Natural killer cell (primary cell): ENCODE measurements at places on chromosomes 6 and 20.

DNA sequence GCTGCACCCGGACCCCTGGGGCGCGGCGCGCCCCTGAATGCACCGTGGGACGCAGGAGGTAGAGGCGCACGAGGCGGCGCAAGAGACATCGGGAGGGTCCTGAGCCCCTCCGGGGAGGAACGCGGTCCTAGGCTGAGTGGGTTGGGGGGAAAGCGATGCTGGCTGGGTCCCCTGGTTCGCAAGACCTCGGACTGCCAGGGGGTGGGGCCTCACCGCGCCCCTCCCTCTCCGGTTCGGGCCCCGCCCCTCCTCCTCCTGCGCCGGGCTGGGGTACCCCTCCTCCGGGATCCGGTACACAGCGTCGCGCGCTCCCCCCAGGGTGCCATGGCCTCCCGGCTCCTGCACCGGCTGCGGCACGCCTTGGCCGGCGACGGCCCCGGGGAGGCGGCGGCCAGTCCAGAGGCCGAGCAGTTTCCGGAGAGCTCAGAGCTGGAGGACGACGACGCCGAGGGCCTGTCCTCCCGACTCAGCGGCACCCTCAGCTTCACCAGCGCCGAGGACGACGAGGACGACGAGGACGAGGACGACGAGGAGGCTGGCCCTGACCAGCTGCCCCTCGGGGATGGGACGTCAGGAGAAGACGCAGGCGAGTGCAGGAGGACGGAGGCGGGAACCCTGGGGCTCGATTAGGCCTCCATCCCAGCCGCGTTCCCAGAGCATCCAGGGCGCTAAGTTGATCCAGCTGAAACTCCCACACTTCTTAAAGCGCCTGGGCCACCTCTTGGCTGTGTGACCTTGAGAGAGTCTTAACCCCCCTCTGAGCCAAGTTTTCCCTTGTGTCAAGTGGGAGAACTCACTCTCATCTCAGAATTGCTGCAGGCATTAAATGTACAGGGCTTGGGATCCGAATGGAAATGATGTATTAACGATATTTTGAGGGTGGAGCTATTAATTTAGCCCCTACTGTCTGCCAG lies 541 bp downstream of the SNX21 start:
- H3K27me3 ChIP-seq = no peaks in the 10 kb centered on the region
- H3K36me3 ChIP-seq = no peaks in the 10 kb centered on the region
- peak overlapping the region; percentile 53 for H3K4me3 ChIP-seq
- no peak overlapping the region for H3K27ac ChIP-seq
- peaks cover 20% of the 10 kb centered on the region for H3K4me1 ChIP-seq

DNA sequence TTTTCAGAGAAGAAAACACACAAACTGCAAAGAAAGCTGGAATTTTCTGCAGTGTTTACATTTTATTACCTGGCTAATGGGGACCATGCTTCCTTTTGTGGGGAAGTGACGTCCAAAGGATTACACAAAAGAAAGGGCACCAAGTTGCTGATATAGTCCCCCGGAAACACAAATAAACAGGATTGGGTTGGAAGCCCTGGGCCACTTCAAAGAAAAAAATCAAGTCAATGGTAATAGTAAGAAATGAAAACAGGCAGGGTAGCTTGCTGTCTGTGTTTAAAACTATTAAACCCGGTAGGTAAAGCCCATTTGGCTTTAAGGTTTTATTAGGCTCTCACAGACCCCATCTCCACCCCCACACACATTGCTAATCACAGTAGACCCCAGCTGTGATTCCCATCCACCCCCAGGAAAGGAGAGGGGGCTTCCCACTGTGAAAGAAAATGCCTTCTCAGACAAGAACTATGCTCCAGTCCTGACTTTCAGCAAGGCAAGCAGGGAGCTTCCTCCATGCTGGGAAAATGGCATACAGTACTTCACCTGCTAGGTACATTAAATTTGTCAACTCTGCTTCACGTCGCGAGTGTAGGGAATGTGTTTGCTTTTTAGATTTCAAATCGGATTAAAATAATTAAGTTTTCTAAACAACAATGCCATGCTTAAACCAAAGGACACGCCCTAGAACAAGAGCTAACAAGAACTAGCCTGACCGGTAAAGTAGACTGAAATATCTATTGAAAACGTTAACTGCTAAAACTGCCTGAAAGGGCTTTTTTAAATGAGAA lies 1.1 kb downstream of the PERP start:
- no peak overlapping the region for H3K27ac ChIP-seq
- peaks cover 34% of the 10 kb centered on the region for H3K27me3 ChIP-seq
- H3K4me3 ChIP-seq = no peak overlapping the region
- no peak for DNase-seq

DNA sequence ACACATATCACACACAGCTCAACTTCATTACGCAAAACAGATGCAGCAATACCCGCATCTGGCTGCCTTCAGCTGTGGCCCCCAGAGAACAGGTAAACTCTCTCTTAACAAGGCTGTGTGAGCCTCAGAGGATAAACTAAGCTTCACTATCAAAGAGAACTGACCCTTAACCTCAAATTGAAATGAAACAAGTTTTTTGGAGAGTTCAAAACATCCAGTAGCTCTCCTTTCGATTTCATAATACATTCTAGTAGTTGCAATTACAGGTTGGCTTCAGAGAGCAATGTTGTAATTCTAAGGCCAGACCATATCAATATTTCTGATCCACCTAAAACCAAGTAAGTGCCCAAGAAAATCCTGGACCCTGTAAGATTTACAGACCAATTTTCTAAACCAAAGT lies 113.5 kb downstream of the FAXC start:
- no peak overlapping the region for H3K27ac ChIP-seq
- no peaks in the 10 kb centered on the region for H3K27me3 ChIP-seq
- H3K36me3 ChIP-seq = no peaks in the 10 kb centered on the region
- no peaks in the 10 kb centered on the region for H3K4me1 ChIP-seq
- H3K4me3 ChIP-seq = no peak overlapping the region

DNA sequence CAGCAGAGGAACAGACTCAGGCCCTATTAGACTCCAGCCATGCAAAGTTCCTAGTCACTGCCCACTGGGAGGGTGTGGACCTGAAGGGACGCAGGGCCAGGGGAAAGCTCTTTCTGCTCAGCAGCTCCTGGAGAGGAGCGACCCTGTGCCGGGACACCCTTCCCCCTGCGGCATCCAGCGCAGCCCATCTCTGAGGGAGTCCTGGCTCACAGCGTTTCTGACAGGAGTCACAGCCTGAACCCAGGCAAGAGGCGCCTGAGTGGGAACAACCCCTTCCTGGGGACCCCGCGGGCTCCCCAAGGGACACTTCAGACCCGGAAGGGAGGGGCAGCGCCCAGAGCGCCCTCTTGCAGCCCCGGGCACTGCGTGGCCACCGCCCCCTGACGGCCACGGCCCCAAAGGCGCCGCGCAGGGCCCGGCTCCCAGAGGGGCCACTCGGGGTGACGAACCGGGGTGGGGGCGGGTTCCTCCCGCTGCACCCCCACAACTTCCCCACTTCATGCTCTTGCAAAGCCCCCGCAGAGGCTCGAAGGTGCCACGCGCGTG lies 862 bp downstream of the UCKL1 start:
- no peaks in the 10 kb centered on the region for H3K27me3 ChIP-seq
- no peak overlapping the region for H3K27ac ChIP-seq
- H3K4me1 ChIP-seq = peaks cover 37% of the 10 kb centered on the region

DNA sequence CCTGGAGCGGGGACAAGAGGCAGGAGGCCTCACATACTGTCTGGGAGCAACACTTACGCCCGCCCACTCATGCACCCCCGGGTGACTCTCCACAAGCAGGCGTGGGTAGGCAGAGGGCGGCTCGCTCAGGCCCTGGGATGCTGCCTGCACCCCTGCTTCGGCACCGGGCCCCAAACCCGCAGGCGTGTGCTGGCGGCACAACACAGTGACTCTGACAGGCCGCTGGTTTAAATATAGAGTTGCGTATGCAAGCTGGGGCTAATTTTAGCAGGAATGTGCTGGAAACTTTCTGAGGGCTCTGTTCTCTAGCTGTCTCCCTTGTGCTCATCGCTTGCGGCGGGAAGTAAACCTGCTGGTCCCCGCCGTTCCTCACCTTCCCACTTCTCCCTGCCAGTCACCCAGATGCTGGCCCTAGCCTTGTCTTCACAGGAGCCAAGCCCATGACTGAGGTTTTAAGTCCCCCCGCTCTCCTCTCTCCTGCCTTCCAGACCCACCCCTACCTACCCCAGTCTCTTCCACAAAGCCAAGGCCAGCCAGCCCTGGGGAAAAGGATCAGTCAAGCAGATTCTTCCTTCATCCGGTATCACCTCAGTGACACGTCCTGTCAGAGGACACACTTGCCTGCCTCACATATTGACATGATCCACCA lies 94.5 kb upstream of the FOXP4 start:
- H3K36me3 ChIP-seq = no peaks in the 10 kb centered on the region
- H3K4me3 ChIP-seq = no peak overlapping the region
- H3K27me3 ChIP-seq = no peaks in the 10 kb centered on the region
- no peak for DNase-seq

DNA sequence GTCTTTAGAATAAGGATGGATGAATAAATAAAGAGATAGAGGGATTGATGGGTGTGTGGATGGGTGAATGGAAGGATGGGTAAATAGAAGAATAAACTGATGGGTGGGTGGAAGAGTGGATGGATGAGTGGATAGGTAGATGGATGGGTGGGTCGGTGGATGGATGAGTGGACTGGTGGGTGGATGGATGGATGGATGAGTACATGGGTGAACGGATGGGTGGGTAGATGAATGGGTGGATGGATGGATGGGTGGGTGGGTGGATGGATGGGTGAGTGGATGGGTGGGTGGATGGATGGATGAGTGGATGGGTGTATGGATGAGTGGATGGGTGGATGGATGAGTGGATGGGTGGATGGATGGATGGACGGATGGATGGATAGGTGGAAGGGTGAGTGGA lies 65.7 kb upstream of the FOXC1 start:
- no peak overlapping the region for H3K27ac ChIP-seq
- no peak overlapping the region for H3K4me3 ChIP-seq
- no peaks in the 10 kb centered on the region for H3K4me1 ChIP-seq
- no peaks in the 10 kb centered on the region for H3K27me3 ChIP-seq
- H3K36me3 ChIP-seq = no peaks in the 10 kb centered on the region

DNA sequence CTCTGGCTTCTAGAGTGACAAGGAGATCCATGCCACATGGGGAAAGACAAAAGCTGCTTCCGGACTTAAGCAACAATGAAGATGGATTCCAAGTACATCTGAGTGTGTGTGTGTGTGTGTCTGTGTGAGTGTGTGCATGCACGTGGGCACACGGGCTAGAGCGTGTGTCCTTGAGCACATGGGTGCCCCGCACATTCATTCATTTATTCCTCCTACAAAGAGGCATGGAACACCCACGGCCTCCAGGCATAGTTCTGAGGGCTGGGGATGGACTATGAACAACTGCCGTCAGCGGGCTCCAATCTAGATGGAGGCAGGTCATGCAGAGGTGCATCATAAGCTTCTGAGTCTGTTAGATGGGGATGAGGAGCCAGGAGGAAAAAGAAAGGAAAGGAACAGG lies 49.1 kb downstream of the GRM4 start:
- DNase-seq = no peak
- H3K4me3 ChIP-seq = no peak overlapping the region
- no peaks in the 10 kb centered on the region for H3K36me3 ChIP-seq
- no peaks in the 10 kb centered on the region for H3K27me3 ChIP-seq

DNA sequence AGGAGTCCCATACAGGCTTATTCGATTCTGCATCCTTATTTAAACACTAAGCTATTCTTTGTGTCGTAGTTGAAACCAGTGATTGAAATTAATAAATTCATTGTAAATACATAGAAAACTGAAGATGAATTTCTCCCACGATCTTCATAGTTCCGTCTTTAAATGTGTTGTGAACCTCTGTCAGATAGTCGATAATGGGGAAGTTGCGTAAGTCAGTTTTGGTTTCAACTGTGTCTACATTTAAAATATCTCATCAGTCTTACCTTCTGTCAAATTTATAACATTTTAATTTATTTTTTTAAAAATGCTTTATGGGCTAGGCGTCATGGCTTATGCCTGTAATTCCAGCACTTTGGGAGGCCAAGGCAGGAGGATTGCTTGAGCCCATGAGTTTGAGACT lies 12.7 kb downstream of the STX11 start:
- no peaks in the 10 kb centered on the region for H3K27me3 ChIP-seq
- H3K36me3 ChIP-seq = peaks cover 2% of the 10 kb centered on the region
- no peak overlapping the region for H3K27ac ChIP-seq
- H3K4me3 ChIP-seq = no peak overlapping the region

GRCh38 chr6:465531-466348 lies 74.2 kb downstream of the IRF4 start:
- no peak overlapping the region for H3K27ac ChIP-seq
- H3K4me1 ChIP-seq = no peaks in the 10 kb centered on the region
- no peaks in the 10 kb centered on the region for H3K36me3 ChIP-seq

DNA sequence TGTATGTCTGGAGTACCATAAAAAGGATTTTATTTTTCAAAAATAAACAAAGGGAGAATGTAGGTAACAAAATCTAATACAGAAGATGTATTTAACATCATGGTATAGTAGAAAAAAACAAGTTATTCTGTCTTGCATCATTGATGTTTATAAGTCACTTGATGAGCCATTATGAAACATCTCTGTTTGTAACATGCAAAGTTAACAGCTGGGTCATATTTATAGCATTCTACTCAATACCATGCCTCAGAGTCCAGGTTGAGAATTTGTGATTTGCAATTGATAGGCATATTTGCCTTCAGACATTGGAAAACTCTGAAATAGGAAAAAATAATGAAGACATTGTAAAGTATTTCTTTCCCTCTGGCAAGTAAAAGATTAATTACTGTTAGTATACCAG lies 52.3 kb upstream of the IL20RA start:
- peaks cover 13% of the 10 kb centered on the region for H3K4me1 ChIP-seq
- no peak for DNase-seq
- no peak overlapping the region for H3K27ac ChIP-seq

DNA sequence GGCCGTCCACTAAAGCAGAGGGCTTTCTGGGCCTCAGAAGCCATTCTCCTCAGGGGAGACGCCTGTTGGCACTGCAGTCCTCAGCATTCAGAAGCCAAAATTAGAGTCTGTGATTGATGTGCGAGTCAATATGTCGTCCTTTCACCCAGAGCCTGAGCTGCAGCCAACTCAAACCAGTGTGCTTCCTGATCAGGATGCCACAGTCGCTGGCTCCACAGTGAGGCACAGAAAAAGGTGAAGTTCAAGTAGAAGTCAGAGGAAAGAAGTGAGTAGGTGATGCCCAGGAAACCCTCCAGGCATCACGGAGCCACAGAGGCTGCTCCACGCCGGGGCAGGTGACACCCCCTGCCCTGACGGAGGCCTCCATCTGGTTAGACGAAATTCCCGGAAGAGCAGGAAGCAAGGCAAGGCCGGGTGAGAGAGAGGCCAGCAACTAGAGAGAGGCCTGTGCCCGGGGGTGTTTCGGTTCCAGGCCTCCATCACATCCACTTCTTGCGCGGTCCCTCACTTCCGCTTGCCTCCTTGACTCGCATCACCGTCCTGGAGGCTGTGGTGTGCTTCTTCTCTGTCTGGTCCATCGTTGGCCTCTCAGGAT lies 177.7 kb upstream of the SNX9 start:
- DNase-seq = no peak
- no peak overlapping the region for H3K27ac ChIP-seq
- no peak overlapping the region for H3K4me3 ChIP-seq
- H3K4me1 ChIP-seq = peaks cover 5% of the 10 kb centered on the region

- no peak overlapping the region for H3K27ac ChIP-seq
- no peaks in the 10 kb centered on the region for H3K27me3 ChIP-seq
- no peaks in the 10 kb centered on the region for H3K4me1 ChIP-seq
- H3K4me3 ChIP-seq = no peak overlapping the region
These were observed 161.1 kb downstream of the FARS2 start for GRCh38 chr6:5422321-5422915.
